ENCODE measurements at places on chromosomes 2 and 18.

DNA sequence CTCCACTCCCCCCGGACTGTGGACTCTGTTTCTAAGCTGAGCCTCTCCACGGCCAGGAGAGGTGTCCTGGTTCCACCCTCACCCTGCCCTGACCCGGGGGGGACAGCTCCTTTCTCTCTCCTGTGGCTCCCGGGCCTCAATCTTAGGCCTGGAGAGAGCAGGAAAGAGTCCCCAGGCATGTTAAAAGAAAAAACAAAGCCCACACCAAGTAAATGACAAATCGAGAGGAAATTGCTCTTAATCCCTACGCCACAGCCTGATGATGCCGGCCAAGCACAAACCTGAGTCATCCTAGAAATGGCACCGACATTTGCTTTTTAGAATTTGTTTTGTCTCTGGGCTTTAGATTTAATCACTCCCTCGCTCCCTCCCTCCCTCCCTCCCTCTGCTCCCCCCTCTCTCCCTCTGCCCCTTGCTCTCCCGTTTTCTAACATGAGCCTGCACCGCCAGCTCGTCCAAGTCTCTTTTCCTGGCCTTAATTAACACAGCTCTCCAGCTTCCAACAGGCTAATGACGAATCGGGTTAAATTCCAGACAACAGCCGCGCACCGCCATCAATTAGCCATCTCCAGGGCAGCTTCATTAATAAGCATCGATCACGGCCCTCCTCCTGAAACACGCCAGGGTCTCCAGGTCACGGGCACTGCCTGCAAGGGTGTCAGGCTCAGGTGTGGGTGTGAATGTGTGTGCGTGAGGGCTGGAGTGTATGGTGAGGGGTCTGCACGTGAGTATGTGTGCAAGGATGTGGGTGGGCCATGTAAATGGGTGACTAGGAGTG, 230.8 kb downstream of the CELF4 start:
- peak; percentile 4 for DNase-seq

DNA sequence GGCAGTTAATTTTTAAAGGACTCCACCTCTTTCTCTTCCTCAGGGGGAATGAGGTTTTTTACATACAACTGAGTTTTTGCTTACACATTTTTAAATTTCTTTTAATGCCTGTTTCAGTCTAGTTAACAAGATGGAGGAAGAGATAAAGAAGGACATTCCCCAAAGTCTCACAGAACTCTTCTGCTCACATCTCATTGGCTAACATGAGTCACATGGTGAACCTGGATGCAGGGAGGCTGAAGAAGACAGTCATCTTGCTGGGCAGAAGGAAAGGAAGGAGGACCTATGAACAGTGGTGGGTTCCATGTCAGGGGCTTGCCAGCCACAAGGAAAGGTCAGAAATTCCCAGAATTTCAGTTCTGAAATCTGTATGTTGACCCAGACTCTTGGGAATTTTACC, 10.4 kb upstream of the ST8SIA5 start:
- DNase-seq = no peak

DNA sequence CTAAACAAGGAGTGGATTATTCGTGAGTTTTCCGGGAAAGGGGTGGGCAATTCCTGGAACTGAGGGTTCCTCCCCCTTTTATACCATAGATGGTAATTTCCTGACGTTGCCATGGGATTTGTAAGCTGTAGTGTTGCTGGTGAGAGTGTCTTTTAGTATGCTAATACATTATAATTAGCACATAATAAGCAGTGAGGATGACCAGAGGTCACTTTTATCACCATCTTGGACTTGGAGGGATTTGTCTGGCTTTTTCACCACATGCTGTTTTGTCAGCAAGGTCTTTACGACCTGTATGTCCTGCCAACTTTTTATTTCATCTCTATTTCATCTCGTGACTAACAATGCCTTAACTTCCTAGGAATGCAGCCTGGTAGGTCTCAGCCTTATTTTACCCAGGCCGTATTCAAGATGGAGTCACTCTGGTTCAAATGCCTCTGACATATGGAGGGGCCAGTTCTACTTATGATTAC, 124.8 kb upstream of the B3GNT2 start:
- DNase-seq = no peak

- no peak for DNase-seq
Measured at GRCh38 chr2:109186656-109187250, 57.7 kb downstream of the SH3RF3 start.

DNA sequence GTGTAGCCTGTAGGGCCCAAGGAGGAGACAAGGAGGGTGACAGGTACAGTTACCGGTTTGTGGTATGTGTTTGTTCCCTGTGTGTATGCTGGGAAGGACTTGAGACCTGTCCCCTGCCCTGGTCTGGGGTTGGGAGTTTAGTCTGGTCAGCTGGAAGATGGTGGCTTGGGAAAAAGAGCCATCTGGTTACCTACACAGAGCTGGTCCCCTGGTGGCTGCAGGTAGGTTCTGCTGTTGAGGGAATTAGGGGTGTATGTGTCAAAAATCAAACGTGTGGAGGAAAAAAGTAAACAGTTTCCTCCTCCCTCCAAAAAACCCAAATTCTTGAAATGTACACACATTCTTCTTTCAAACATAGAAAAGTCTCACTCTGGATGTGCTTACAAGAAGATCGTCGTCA, 24.3 kb downstream of the PTMA start:
- DNase-seq = no peak

GRCh38 chr2:229205704-229206103, 65.4 kb downstream of the PID1 start:
- DNase-seq = no peak

DNA sequence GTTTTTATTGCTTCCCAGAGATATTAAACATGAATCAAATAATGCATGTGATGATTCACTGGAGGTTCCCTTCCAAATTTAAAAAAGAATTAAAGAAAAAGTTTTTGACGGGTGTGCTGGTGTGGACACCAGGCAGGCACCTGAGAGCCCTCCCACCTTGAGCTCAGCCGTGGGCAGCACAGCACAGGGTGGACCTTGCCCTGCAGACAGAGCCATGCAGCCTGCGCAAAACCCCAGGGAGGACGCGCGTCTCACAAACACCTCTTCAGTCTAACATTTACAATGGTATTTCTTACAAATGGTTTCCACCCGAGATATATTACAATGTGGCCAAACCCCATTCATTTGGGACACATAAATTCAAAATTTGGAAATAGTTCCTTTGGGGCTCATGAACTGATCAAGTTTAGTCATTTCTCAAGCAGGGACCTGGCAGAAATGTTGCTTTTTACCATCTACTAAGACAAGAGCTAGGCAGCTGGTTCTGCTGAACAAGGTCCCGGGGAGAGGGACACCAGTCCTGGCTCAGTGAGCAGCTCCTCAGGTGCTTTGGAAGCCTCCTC, 45.4 kb downstream of the ODC1 start:
- DNase-seq = no peak

DNA sequence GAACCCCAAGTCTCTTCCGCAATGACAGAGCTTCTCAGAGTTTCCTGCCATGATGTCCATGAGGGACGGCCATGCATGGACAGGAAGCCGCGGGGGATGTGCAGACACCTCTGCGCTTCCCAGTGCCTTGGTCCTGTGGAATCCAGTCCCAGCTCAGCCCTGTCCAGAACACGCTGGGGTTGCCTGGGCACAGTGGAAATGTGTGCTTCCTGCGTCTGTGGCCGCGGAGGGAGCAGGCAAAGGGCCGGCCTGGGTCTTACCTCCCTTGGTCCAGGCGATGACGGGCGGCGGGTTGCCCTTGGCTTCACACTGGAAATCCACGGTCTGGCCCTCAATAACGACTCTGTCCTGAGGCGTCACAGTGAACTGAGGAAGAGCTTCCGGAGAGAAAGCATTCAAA, 79.6 kb downstream of the PXDN start:
- DNase-seq = no peak

DNA sequence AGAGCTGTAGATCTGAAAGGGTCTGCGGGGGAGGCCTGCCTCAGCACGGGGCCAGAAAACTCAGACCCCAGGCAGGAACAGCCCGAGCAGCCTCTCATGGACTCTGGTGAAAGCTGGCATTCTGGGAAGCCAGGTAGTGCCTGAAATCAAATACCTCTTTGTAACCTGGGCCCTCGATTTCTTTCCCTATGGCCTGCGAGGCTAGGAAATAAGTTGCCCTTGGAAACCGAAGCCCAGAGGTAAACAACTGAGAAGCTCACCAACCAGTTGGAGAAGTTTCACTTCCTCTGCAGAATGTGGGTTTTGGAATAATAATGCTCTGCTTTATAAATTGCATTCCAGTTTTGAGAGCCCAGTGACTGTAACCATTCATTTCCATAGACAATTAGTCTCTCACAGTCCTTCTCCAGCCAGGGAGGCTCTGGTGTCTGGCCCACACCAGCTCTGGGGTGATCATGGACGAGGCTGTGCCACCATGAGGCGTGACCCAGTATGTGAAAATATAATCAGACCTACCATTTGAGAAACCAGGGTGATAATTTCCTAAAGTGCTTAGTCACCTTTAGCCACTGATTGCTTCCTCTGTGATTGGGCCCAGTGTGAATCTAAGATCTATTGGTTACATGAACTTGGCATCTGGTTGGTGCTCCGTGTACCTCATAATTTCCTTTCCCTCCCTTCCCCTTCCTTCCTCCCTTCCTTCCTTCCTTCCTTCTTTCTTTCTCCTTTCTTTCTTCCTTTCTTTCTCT, 133.1 kb upstream of the PELI1 start:
- DNase-seq = peak; percentile 62

- DNase-seq = peak; percentile 83
Measured at GRCh38 chr2:11899264-11899818, 152.9 kb downstream of the LPIN1 start.

GRCh38 chr2:138814123-138814898, 34.1 kb upstream of the NXPH2 start:
- DNase-seq = peak; percentile 22

DNA sequence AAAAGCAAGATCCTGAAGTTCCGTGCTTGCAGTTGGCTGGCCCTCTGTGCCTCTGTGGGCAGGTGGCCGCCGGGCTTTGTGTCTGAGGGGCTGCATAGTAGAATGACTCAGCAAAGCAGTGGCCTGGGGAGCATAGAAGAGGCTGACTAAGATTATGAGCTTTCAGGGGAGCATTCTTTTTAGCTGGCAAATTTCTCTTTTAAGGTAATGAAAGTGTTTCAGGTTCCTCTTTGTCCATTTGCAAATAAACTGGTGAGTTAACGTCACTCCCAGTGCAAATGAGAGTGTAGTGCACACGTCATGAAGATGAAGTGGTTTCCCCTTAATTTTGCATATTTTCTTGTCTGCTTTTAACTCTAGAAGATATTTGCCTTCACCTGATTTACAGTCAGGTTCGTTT, 98.6 kb downstream of the BCL2L11 start:
- DNase-seq = no peak

- no peak for DNase-seq
Measured at GRCh38 chr2:213129311-213129710, 22.1 kb downstream of the IKZF2 start.

DNA sequence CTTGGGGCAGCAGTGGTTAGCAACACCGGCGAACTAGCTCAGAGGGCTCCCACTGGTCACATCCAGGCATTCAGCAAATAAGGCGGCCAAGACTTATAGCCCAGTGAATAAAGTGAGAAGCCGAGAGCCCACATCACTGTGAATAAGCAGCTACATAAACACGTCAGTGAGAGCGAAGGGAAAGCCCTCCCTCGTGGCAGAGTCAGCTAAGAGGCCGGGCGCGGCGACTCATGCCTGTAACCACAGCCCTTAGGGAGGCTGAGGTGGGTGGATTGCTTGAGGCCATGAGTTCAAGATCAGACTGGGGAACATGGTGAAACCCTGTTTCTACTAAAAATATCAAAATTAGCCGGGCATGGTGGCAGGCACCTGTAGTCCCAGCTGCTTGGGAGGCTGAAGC, 5.2 kb downstream of the D2HGDH start:
- peak; percentile 25 for DNase-seq

DNA sequence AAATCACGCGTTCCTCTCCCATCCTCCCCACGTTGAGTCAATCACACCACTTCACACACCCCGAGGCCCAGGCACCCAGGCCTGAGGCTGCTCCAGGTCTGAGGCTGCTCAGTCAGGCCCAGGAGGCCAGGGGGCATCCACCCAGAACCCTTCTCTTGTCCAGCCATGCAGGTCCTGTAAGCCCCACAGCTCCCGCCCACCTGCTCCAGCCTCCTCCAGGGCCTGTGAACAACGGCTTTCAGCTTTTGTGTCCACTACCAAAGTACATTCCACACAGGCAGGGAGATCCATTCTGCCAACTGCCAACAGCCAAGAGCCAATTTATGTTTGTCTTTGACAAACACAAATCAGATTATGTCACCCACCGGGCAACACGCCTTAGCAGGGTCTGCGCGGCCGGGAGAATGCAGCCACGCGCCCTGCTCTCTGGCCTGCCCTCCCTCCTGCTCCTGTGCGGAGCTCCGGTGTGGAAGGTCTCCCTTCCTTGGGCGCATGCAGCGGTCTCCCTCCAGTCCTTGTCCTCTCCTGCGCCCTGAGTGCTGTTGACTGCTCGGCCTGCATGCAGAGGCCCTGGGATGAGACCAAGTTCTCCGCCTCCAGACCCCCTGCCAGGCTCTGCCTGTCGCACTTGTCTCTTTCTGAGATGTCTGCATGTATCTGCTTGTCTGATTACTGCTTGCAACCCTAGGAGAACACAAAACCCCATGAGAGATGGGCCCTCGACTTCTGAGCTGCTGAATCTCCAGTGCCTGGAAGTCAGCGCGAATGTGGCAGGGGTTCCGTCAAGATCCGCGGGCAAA, 146.6 kb downstream of the ZNF516 start:
- DNase-seq = no peak

- no peak for DNase-seq
Measured at GRCh38 chr2:11784280-11784679, 37.8 kb downstream of the LPIN1 start.

DNA sequence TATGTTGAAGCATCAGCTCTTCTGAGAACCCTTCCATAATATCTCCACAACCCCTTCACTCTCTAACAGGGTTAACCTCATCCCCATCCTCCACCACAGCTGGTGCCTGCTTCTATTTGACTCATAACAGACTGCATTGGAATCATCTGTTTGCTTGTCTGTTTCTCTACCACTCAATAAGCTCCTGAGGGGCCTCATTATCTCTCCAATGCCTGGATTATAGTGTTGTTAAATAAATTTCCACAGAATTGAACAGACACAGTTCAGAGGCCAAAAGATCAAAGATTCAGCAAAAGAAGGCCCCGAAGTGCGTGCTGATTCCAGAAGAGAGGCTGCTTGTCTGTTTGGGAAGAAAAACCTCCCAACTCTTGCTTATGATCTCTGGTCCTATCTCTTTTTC, 33.7 kb upstream of the FAM98A start:
- no peak for DNase-seq

DNA sequence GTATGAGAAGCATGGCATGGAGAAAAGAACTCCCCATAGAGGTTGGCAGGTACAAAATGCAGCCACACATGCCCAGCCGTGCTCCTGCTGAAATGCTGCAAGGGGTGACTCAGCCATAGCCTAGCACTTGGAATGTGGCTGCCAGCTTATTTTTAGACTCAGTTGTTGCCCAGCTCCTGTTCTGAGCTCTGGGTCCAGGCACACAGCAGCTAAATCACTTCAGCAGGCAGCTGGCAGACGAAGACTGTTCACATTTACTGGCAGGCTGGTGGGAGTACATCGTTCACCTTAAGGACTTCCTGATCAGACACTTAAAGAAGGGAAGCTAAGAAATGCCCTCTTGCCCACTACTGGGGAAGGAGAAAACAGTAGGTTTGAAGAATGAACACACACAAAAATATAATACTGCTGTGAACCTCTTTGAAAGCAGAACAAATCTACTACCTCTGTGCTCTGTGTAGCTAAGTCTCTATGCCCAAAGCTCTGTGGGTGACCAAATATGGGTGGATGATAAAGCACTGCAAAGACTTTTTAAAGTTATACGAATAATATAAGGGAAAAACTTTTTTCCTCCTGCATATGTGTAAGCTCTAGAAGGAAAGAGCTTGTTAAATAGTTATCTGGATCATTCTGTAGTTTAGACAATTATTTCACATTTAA, 146.1 kb downstream of the LNPK start:
- DNase-seq = peak; percentile 84

- no peak for DNase-seq
Measured at GRCh38 chr2:76721226-76721625, 801.0 kb downstream of the LRRTM4 start.

All from epithelial cell of esophagus (primary cell).